ENCODE measurements at places on chromosomes 1 and 21.

DNA sequence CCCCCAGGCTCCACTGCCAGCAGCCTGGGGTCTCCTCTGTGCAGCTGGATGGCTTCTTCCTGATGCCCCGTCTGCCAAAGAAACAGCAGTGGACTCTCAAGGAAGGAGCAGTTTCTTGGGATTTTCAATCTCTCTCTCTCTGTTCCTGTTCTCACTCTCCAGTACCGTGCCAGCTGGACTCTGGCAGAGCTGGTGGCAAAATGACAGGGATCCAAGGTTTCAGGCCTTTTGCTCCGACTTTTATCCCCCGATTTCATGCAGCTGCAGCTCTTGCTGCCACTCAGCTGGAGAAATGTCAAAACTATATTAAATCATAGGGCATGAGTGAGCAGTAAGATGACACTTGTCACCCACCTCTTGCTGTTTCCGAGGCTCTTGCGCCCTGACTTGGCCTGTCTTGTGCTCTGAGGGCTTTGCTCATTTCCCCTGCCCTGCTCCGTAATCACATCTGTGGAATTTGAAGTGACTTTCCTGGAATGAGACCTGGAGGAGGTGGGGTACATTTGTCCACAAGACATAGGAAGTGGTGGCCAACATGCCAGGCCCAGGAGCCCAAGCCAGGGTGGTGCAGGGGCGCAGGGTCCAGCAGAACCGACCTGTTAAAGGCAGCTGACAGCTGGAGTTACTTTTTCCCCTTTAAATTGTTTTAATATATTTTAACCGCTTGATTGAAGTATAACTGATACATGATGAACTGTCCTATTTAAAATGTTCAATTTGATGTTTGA, 576.2 kb downstream of the PTPRU start:
- DNase-seq: no peak

GRCh38 chr1:61956784-61957183, 214.5 kb downstream of the PATJ start:
- no peak for DNase-seq

- no peak for DNase-seq
These were observed 2.0 kb downstream of the CAMSAP2 start for GRCh38 chr1:200740571-200741208.

- DNase-seq: no peak
These were observed 23.3 kb downstream of the PAX7 start for GRCh38 chr1:18653916-18654315.

DNA sequence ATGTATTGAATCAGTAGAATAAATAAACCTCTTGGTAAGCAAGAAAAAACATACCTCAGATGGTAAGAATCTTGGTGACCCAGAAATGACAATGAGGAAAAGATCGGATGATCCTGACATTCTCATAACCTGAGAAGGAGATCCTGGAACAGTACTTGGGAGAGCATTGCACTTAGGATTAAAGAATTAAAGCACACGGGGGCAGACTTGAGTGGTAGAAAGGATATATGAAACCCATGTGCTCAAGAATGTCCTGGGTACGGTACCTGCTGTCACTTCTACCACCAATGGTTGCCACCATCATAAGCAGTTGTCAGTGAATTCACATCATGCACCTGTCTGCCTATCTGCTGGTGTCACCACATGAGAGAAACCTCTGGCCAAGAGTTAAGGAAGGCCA, 108.9 kb upstream of the GJB5 start:
- no peak for DNase-seq

DNA sequence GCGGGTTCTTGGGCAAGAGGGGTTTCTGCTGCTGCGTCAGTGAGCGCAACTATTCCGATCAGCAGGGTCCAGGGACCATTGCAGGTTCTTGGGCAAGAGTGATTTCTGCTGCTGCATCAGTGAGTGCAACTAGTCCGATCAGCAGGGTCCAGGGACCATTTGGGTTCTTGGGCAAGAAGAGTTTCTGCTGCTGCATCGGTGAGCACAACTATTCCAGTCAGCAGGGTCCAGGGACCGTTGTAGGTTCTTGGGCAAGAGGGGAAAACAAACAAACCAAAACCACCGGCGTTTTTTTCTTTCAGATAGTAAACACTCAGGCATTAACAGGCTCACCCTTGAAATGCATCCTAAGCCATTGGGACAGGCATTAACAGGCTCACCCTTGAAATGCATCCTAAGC, 32.6 kb downstream of the SPATA6 start:
- no peak for DNase-seq
